CD4-positive, alpha-beta T cell treated with Interferon alpha-2 for 1 hour (primary cell): ENCODE measurements at places on chromosomes 13 and 19.

- no peak for DNase-seq
Observed at GRCh38 chr19:29760752-29761502, 45.9 kb upstream of the C19orf12 start.

DNA sequence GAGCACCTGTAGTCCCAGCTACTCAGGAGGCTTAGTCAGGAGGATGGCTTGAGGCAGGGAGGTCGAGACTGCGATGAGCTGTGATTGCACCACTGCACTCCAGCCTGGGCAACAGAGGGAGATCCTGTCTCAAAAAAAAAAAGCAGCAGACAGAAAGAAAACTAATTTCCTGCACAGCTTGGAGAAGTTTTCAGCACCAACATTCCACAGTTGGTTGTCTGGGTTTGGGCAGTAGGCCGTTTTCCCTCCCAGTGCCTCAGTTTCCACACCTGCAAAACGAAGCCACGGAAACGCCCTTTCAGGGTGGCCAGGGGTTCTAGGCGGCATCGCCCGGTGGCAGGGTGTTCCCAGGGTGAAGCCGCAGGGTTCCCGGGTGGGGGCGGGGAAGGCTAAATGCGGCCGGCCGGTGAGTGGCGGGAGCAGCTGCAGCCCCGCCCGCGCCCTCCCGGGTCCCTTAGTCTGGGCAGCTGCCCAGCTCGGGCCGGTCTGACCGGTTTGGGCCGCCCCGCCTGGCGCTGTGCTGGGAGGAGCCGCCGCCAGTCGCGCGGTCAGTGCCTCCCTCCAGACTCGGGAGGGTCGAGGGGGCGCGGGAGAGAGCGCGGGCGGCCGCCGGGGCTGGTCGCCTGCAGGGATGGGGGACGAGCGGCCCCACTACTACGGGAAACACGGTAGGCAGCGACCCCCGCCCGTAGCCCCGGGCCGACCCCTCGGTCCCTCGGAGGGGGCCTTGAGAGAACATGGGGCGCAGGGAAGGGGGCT is at the start of gene SLC44A2:
TSS of gene SLC44A2 (plus strand) at position 551 of the 759 bp plus-strand sequence. CDS start at position 632, 81 bp downstream.
- DNase-seq, result no peak

DNA sequence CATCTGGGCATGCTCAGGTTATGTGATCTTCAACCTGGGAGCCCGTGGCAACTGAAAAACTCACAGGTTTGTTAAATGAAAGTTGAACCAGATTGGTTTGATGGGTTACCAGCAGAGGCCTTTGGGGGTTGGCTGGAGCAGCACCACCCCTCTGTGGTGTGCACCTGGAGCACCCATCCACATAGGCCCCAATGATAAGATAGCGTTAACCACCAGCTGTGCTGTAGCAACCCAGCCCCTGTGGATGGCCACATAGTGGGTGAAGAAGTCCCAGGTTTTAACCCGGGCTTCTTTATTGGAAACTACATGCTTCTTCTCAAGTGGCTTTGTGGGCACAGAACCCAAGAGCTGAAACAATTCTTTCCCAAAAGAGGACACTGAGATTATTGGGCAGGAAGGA is 22.6 kb upstream of the MTIF3 start:
- DNase-seq, result no peak

GRCh38 chr19:40717880-40718773 is 1.2 kb downstream of the ITPKC start:
- DNase-seq, result no peak

- DNase-seq, result no peak
Observed at GRCh38 chr13:47426126-47426849, 529.4 kb upstream of the HTR2A start.

DNA sequence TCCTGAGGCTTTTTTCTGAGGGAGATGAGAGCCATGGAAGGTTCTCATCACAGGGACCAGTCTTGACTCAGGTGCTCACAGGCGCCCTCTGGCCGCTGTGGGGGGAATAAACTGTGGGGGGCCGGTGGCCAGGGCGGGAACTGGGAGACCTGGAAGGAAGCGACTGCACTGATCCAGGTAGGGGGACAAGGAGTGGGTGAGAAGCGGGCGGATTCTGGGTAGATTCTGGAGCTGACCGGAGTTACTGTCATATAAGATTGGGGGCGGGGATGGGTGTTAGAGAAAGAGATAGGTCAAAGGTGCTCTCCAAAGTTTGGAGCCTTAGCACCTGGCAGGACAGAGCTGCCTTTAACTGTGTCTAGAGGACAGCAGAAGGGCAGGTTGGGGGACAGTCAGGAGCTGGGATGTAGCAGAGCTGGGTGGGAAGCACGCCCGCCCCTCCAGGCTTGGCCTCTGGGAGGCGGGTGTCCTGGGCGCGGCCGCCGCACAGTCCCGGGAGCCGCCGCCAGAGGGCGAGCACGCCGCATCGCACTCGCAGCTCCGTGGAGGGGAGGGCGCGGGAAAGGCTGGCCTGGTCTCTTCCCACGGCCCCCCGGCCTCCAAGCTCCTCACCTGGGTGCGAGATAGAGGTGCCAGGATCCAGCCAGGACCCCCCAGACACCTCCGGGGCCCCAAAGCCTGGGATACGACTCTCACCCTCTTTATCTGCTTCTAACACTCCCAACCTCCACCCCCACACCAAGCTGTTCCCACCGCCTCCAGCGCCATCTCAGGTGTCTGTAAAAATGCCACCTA is 4.2 kb upstream of the DAND5 start:
- peak; percentile 78 for DNase-seq

DNA sequence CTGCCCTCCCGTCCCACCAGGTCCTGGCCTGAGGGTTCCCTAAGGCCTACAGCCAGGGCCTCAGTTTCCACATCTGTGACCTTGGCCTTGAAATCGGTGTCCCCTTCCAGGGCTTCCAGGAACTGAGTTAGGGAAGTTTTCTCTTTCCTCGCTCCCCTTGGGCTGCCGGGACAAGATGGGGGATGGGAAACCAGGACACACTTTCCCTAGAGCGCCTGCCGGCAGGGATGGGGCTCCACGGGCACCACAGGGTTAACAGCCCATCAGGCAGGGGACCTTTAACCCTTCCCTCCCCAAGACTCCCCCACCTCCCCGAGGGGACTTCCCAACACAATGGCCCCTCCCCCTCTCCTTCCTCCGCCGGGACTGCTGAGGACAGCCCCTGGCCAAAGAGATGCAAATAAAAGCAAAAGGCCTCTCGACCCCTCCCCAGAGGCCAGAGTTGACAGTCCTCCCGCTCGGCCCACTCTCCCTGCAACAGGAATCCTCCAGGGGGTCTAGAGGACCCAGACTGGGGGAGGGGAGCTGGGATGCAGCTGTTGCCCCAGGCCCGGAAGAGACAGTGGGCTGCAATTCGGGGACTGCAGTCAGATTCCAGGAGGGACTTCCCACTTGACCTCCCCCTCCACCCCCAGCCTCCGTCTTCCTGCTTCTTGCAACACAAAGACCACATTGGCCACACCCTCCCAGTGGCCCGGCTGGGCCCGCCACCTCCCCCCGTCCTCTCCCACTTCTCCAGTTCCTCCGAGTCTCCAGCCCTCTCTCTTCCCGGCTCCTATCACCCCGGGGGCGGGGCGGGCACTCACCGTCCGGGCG is 3.4 kb downstream of the BBC3 start:
- DNase-seq, result peak; percentile 70

GRCh38 chr13:113935001-113935844 is 38.7 kb downstream of the C13orf46 start:
- no peak for DNase-seq

DNA sequence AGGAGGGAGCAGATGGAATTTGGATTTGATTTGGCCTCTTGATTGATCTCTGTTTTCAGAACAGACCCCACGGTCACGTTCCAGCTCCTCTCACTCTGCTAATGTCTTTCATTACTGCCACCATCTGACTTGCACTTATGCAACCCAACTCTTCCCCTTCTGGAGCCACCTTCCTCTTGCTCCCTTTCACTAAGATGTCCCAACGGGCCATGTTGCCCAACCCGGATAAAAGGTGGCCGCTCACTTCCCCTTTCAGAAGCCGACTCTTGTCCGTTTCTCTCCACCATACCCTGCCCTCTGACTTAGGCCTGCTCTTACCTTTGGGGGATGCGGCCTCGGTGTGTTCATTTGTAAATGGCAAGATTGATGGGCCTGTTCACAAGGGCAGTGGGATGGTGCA is 27.4 kb upstream of the CYP4F8 start:
- DNase-seq, result peak; percentile 61

- peak; percentile 45 for DNase-seq
Observed at GRCh38 chr19:9406798-9407352, 28.5 kb downstream of the ZNF266 start.

DNA sequence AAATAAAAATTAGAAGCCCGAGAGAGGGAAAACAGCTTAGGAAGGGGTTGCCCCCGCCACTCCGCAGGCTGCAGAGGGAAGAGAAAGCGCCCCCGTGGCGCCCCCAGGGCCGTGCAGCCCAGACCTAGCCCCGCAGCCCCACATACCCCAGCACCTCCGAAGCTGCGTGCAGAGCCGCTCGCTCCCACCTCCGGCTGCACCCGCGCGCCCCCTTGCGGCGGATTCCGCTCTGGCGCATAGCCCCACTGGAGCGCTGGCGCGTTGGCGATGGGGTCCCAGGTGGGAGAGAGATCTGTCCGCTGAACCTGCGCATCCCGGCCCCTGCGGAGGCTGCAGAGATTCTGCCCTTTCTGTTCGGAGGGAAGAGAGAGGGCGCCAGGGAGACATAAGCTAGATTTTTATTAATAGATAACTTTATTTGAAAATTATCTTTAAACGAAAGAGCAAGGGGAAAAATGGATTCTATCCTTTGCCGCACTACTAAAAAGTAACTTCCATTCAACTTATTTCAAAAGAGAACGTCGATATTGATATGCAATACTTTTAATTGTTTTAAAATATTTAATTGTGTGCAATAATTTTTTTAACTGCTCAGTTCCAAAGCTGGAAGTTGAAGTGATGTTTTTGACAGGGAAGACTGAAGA is 11.7 kb upstream of the CLN5 start:
- DNase-seq, result peak; percentile 77

- no peak for DNase-seq
Observed at GRCh38 chr13:105679838-105680237, 855.6 kb downstream of the EFNB2 start.

GRCh38 chr19:7668842-7669241 is at the start of gene RETN:
RETN (plus strand) TSS chr19:7669049; CDS start chr19:7669327, 278 bp downstream.
- DNase-seq, result no peak

DNA sequence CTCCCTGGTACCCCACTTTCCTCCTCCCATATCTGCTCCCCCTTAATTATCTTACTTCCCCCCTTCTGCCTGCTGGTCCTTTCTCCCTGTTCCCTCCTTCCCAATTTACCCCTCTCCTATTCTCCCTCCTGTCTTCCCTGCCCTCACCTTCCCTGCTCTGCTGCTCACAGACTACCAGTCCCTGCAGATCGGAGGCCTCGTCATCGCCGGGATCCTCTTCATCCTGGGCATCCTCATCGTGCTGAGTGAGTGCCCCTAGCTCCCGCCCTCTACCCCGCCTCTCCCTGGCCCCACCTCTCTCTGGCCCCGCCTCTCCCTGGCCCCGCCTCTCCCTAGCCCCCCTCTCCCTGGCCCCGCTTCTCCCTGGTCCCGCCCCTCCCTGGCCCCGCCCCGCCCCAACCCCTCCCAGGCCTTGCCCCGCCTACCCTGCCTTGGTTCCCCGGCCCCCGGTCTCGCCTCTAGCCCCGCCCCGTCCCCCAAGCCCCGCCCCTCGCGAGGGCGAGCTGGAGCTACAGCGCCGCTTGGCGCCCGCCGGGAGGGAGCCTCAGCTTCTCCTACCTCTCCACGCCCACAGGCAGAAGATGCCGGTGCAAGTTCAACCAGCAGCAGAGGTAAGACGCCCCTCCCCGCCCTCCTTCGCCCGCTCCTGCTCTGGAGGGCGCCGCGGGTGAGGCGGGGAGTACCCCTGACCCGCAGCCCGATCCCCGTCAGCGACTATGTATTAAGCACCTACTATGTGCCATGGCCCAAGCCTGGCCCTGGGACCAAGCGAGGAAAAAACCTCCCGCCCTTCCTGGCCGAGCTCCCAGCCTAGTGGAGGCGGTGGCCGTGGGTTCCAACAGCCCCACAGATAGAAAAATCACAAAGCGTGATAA is 1.9 kb upstream of the FXYD7 start:
- DNase-seq, result peak; percentile 97

DNA sequence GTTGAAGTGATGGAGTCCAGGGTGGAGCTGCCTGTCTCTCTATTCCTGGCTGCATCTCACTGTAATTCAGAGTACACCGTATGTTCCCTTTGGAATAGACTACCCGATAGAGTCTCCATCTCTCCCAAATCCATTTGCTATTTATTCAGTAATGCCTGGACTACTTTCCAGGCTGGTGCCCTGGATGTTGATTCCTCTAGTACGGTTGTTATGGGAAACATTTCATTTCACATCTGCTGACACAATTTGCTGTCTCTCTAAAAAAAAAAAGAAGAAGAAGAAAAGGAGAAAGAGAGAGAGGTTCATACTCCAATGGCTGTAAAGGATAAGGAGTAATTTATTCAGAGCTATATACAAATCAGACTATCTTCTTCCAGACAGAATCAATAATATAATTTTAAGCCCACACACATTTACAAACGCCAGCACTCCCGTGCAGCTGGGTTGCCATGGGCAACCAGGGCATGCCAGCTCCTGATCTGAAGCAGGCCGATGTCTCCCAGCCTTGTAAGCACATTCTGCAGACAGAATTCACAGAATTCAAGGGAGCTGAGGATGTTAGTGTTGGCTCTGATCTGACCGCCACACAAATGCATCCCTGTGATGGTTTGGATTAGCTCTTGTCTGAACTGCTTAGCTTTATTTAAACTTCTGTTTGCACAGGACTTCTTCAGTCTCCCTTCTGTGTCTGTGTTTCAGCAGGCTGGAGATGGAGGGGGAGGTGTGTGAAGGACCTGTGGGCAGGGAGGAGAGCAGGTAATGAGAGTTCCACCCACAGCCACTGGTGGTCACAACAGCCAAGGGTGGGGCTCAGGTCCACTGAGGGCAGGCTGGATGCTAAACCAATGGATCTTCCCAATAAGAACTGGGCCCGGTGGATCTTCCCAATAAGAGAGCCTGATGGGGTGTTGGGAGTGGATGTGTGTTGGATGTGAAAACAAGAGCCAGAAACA is 66.0 kb downstream of the TEX26 start:
- no peak for DNase-seq

DNA sequence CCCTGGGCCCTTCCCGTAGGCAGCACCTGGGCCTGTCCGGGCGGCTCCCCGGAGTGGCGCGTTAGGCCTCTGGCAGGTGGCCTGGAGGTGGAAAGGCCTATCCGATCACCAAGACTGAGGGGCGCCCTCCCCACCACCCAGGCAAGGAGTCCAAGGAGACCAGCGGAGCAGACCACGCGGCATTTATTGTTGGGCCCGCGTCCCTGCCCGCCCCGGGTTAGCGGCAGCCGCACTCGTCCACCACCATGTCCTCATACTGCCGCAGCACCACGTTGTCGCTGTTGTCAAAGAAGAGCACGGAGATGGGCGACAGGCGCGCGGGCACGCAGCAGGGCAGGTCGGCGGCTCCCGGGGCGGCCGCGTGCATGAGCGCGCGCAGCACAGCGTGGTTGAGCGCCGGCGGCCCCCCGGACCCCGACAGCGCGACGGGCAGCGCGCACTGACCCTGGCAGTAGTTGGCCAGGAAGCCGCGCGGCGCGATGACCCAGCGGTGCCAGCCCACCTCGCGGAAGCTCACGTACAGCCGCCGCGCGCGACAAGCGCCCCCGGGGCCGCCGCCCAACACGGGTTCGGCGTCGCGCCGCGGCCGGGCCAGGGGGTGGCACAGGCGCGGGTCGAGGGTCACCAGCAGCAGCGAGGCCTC is 27.5 kb downstream of the CERS1 start:
- no peak for DNase-seq
